ENCODE measurements at places on chromosomes 3 and 15.

DNA sequence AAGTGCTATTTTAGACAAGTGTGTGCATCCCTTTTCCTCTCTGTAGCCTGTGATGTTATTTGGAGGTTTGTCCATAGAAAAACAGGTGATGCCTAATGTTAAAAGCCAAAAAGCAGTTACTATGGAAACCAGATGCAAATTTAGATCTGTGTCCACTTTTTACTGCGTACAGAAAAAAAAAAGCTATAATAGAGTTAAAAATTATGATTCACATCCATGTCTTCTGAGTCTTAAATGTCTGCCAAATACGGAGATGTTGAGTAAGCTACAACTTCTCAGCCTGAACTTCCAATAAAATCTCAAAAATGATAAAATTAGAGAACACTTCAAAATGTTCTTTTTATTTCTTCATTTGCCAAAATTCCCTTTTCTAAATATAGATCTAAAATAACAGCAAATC lies 74.2 kb upstream of the GAP43 start:
- no peak for DNase-seq

GRCh38 chr15:52493968-52494367 lies 34.7 kb downstream of the MYO5A start:
- no peak for DNase-seq

DNA sequence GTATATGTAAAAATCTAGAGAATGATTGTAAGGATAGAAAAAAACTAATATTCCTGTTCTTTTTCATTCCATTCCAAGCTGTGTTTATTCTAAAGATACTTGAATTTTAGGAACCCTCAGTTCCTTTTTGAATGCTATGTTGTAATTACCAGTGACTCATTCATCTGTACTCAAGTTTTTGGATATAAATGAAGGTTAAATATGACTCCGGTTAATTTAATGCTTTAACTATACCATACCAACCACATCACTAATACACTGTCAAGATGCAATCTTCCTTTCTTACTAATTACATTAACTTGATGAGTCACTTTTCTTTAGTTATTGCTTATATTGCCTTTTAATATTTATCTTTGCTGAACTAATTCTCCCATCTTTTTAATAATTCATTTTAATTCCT lies 68.8 kb upstream of the ZNF148 start:
- DNase-seq, result no peak

GRCh38 chr15:85491691-85492090 lies 111.3 kb downstream of the AKAP13 start:
- DNase-seq, result no peak

DNA sequence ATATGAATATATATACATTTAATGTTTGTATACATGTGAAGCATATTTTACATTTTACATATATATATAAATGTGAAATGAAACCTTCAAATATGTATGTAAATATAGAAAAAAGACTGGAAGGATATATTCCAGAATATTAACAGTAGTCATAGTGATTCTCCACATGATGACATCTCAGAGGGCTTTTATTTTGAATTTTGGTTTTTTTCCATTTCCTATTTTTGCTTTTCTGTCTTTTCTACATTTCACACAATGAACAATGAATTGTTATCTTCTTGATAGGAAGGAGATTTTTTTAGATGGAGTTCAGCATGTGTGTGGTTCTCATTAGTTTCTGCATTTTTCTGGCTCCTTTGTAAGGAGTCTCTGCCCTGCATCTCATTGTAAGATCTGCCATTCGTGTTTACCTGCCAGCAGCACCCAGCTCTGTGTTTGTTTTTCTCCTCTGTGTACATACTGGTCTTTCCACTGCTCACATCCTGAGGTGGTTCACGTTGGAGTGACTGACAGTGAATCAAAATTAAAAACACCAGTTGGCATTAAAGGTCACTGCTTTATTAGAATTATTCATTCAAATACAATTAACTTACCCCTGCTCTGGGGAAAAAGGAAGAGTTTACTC lies 425.3 kb upstream of the MDFIC2 start:
- no peak for DNase-seq

DNA sequence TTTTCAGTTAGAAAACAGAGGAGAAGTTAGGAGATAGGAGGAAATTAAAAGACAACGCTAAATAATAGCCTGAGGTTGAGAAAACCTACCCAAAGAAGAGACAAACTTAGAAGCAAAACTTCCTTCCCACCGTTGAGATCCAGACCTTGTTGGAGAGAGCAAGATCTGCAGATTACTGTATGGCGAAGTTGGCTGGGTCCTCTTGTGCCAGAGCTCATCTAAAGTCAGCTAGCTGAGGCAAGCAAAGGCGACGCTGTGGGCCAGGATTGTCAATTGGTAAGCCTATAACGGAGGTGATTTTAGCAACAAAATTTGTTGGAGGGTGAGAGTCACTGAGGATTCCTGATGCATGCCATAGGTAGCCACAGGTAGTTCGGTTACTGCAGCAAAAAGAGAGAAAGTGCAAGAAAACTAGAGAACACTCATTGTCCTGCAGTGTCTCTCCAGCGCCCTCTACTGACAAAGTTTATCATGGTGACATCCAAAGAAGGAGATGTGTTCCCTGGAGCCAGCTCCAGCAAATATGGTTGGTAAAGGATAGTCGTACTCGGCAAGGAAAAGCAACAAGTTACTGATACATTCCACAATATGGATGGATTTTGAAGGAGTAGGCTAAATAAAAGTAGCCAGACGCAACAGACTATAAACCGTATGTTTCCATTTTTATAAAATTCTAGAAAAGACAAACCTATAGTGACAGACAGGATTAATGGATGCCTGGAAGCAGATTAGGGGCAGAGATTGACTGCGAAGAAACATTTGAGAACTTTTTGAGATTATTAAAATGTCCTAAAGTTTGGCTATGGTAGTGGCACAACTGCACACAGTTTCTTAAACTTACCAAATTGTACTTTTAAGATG lies 9.8 kb upstream of the OR5K4 start:
- DNase-seq, result no peak

DNA sequence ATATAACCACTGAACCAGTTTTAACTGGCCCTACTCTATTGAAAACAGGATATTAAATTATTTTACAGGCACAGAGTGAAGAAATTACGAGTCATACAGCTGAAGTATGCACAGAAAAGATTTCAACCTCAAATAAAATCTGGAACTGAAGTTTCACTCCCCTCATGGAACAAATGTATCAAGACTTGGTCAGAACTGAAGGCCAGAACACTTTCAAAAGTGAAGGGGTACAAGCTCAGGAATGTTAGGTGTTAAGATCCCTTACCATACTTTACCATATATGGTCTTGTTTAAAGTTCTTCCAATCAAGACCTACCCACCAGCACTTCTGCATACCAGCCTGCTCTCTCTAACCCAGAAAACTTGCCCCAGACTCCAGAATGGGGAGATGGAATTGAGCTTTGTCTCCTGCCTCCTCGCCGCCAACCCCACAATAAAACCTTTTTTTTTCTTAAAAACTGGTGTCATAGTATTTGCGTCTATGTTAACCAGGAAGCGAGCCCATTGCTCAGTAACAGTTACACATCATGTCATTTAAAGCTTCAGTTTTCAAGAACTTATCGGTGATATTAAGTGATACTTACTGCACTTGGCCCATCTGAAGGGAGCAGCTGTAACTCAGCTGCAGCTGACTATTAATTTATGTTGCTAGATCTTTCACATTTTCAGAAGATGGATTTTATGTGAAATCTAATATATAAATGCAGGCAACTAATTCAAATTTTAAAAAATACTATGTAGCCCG lies 59.9 kb downstream of the OXSM start:
- DNase-seq, result no peak

DNA sequence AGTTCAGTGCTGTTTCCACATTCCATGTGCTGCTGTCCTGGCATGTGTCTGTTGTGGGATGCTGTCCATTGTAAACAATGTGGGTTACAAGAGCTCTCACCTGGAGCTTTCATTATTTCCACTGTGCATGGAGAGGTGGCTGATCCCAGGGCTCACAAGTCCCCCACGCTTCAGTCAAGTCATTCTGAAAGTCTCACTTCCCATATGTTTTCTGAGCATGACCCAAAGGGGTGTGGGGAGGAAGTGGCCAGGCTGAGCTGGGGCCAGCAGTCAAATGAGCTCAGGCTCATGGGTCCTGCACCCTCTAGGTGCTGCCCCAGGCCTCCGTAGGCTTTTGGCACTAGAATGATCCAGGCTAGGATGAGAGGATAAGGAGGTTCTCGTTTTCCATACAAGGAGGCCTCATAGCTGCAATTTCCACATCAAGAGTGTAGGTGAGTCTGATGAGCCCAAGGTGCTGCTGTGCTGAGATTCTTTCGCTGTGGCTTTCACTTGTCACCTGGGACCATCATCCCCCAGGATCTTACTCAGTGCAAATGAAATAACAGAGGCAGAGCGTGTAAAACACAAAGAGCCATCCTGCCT lies 22.0 kb downstream of the STARD5 start:
- no peak for DNase-seq

GRCh38 chr3:149395107-149396089 lies 17.9 kb upstream of the TM4SF1 start:
- no peak for DNase-seq

DNA sequence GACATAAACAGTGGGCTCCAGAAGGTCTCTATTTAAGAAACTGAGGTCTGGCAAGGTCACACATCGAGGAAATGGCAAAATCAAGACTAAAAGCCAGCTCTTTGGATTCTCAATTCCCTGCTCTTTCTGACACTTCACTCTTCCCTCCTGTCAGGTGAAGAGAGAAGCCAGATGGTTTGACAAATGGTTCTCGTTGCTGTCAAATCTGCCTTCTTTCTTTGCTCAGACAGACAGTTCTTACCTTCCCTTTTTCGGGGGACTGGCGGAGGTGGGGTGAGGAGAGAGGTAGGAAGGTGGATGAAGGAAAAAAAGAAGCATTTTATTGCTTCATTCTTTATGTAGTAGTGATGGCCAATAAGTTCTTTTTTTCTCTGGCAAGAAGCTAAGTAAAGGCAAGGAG lies 133.4 kb downstream of the LPP start:
- DNase-seq, result no peak

DNA sequence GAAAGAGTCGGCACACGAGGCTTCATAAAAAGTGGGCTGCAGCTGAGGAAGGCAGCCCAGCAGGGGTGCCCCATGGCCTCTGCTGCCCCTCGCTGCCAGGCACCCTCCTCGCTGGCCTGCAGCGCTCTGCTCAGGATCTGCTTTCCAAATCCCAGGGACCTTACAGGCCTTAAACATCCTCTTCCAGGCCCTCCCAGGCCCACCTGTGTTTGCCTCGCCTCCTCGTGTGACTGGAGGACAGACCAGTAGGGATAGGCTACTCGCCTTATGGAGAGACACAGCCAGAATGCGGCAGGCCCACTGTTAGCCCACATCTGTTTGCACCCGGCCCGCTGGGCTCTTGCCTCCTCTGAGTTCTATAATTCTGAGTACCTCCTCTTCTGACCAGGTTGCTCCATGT lies 124.5 kb upstream of the PLXNA1 start:
- DNase-seq, result no peak

DNA sequence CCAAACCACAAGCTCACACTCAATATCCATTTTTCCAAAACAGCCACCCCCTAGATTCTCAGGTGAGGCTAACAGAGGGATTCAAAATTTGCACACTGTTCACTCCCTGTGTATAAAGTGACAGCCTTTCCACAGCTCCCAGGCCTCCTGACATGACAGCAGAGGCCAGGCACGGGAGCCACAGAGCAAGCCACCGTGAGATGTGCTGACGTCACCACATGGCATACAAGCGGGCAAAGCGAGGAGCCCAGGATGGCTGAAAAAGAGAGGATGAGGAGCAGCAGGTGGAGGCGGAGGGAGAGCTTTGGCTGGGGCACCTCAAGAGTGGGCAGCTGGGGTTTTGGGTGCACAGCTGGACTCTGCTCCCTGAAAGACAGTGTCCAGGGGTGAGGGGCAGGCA lies 27.1 kb downstream of the EHD4 start:
- DNase-seq, result no peak

DNA sequence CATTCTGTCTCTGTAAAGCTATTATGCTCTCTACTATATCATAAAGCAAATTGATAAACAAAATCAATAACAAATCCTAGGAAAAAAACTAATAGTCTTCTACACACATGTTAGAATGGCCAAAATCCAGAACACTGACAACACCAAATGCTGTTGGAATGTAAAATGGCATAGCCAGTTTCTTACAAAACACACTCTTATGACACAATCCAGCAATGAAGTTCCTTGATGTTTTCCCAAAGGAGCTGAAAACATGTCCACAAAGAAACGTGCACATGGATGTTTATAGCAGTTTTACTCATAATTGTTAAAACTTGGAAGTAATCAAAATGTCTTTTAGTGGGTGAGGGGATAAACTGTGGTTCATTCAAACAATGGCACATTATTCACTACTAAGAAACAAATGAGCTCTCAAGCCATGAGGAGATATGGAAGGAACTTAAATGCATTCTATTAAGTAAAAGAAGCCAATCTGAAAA lies 32.7 kb downstream of the CADM2 start:
- DNase-seq, result no peak

DNA sequence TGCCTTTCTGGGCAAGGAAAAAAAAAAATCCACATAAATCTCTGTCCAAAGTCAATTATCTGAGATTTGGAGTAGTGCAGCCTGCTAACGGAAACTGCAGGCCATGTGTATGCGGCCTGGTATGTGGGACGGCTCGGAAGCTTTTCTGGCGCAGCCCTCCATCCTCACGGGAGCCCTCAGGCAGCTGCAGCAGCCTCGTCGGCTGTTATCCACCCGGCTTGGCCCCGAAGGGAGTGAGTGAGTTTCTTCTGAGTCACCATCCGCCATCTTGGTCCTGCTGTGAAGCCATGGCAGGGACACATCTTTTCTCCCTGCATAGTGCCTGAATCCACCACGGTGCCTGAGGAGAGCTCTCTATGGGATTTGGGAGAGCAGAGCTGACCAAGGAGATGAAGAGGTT lies 62.8 kb downstream of the POLR2M start:
- no peak for DNase-seq

- DNase-seq, result no peak
Measured at GRCh38 chr15:75031848-75032247, 8.5 kb downstream of the PPCDC start.

GRCh38 chr3:188383748-188384147 lies 229.8 kb downstream of the LPP start:
- DNase-seq, result no peak
